Cardiac septum (tissue), 1 donor: ENCODE measurements at places on chromosomes 16 and 17. TPM values are rescaled to one million over a fixed set of nuclear protein-coding genes. Genes with fewer than 3 reads are reported as not detected.

DNA sequence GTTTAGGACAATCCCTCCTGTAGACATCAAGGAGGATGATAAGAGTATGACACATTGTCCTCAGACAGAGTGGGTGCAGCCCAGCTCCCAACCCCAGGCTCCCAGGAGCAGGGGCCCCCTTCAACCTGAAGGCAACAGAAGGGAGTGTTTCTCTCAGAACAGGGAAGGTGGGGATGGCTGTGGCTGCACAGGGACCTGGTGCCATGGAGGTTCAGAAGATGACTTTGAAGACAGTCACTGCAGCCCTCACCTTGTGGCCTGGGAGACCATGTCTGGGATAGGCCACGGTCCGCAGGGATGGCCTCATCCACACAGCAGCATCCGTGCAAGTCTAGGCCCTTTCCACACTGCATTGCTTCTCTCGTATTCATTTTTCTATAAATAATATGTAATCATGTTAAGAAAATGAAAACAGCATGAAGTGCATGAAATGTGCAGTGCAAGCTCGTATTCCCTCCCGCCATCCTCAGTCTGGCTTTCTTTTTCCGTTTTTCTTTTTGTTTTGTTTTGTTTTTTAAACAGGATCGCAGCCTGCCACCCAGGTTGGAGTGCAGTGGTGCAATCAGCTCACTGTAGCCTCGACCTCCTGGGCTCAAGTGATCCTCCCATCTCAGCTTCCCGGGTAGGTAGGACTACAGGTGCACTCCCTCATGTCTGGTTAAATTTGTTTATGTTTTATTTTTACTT, 71.1 kb downstream of the METRNL start:
- peak; percentile 4 for DNase-seq

GRCh38 chr17:35890774-35891155, 10.6 kb upstream of the CCL5 start:
- no peak for DNase-seq

DNA sequence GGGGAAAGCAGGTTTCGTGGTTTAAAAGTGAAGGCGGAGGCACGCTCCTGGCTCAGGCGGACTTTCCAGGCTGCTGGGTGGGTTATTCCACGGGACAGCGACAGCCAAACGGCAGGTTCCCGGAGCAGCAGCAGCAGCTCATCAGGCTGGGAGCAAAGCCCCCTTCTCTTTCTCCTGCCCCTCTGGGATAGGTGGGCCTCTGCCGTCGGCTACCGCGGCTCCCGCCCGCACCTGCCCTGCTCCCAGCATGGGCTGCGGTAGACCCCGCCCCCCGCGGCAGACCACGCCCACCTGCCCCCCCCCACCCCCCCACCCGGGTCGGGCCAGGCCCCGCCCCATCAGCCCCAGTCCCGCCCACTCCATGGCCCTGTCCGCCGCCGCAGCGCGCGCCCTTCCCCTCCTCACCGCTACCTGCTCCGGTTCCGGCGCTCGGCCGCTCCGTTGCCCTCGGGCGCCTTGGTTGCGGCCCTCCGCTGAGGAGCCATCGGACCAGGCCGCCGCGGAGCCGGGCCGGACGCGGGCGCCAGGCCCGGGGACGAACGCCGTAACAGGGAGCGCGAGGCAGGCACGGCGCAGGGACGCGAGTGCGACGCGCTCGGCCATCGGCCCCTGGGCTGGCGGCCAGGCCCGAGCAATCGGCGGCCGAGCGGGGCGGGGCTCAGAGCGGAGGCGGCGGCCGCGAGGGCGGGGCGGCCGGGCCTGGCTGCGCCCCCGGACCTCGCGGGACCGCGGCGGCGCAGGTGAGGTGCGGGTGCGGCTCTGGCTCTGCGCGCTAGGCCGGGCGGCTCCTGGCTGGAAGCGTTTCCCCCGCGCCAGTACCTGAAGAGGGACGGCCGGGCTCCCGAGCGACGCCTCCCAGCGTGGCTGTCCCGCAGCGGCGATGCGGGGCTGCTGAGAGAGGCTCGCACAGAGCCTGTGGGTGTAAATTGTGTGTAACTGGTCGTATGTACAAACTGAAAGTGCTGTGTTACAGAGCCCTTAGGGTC, at the start of the genes HEXD and OGFOD3:
TSS of gene HEXD (plus strand) at position 347 of the 986 bp plus-strand sequence. CDS start 1,453 bp downstream, outside the sequence.
TSS of gene OGFOD3 (minus strand) at position 586 of the 986 bp plus-strand sequence. CDS start at position 485, 101 bp downstream.
- peak; percentile 90 for DNase-seq

DNA sequence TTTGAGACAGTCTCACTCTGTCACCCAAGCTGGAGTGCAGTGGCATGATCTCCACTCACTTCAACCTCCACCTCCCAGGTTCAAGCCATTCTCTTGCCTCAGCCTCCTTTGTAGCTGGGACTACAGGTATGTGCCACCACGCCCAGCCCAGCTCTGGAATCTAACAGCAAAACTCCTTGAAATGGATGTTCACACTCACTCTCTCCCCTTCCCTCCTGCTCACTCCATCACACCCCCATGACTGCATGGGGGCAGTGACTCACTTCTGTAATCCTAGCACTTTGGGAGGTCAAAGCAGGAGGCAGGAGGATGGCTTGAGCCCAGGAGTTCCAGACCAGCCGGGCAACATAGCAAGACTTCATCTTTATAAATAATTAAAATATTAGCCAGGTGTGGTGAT, 11.1 kb upstream of the TFAP4 start:
- DNase-seq: no peak

- DNase-seq: no peak
Measured at GRCh38 chr17:2453325-2453724, 52.5 kb upstream of the MNT start.

GRCh38 chr16:84141143-84141670, 3.8 kb downstream of the HSDL1 start:
- DNase-seq: no peak

- no peak for DNase-seq
Measured at GRCh38 chr17:18159551-18160120, 24.0 kb upstream of the ALKBH5 start.

- no peak for DNase-seq
Measured at GRCh38 chr17:17832032-17832363, 4.8 kb downstream of the SREBF1 start.

DNA sequence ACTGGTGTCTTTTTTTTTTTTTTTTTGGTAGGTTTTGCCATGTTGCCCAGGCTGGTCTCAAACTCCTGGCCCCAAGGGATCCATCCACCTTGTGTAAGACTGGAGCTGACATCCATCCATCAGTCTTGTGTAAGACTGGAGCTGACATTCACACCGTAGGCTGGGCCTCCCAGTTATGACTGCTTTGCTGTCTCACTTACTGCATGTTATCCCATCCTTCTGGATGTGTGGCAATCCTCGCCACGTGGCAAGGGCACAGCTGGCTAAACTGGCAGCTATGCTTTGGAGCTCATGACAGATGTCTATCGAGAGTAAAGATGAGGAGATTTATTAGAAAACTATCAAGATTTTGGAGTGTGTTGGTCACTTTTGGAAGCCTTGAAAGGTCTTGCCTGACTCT, 115.1 kb downstream of the ABCA8 start:
- DNase-seq: no peak

- DNase-seq: no peak
Measured at GRCh38 chr16:9322769-9323168, 231.3 kb downstream of the HAPSTR1 start.

DNA sequence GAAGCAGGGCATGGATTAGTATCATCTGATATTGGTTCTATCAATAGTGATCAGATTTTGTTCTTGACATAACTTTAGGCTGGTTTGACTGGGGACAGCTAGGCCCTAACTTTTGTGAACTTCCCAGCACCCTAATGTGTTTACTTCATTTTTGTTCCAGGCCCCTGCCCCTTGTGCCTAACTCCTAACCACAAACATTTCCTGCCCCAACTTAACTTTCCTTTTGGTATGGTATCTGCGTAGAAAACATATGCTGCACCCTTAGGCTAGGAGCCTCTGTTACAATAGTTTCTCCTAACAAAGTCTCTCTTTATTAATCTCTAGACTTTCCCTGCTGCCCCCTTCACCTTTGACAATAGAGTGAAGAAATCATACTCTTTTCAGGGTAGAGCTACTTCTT, 2.5 kb downstream of the ADPRM start:
- DNase-seq: no peak

- DNase-seq: no peak
Measured at GRCh38 chr17:79269620-79270019, 195.0 kb downstream of the ENGASE start.

DNA sequence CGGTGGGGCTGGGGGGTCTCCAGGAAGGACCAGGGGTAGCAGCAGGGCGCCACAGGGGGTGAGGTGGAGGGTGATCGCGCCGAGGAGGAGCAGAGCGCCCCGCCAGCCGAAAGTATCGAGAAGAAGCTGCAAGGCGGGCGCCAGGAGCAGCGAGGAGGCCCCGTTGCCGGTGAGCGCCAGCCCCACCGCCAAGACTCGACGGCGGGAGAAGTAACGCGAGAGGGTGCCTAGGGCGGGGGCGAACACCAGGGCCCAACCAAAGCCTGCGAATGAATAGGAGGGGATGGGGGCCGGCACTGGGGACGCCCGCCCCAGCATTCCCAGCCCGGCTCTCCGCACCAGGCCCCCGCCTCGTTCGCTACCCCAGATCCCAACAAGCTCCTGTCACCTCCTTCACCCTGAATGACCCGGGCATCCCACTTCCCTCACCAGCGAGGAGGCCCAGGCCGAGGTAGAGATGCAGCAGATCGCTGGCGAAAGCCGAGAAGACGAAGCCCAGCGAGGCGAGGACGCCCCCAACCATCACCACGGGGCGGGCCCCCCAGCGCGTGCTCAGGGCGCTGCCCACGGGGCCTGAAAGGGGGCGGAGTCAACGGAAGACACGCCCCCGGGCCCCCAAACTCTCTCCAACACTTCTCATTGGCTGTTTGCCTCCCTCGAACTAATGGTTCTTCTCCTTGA, 1.3 kb downstream of the SLC16A11 start:
- DNase-seq: no peak

DNA sequence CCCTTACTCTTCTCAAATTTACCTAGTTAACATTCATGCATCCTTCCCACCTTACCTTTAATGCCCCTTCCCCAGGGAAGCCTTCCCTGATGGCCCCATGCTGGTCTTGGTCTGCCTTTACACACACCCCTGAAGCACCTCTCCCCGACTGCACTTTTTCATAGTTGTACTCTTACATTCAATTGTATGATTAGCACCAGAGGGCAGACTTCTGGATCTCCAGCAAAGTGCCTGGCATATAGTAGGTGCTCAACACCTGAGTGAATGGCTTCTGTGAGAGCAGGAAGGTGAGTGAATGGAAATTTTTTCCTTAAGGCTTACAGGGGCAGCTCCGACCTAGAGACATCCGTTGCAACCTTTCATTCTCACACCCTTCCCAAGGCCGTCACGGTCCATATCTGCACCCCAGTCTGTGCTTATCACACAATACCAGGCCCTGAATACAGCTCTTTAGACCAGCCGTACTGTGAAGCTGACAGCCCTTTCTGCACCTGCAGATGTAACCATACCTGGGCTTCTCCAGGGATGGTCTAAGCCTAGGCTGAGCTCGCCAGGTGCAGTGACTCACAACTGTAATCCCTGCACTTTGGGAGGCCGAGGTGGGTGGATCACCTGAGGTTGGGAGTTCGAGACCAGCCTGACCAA, 4.4 kb downstream of the PGAP3 start:
- DNase-seq: no peak

DNA sequence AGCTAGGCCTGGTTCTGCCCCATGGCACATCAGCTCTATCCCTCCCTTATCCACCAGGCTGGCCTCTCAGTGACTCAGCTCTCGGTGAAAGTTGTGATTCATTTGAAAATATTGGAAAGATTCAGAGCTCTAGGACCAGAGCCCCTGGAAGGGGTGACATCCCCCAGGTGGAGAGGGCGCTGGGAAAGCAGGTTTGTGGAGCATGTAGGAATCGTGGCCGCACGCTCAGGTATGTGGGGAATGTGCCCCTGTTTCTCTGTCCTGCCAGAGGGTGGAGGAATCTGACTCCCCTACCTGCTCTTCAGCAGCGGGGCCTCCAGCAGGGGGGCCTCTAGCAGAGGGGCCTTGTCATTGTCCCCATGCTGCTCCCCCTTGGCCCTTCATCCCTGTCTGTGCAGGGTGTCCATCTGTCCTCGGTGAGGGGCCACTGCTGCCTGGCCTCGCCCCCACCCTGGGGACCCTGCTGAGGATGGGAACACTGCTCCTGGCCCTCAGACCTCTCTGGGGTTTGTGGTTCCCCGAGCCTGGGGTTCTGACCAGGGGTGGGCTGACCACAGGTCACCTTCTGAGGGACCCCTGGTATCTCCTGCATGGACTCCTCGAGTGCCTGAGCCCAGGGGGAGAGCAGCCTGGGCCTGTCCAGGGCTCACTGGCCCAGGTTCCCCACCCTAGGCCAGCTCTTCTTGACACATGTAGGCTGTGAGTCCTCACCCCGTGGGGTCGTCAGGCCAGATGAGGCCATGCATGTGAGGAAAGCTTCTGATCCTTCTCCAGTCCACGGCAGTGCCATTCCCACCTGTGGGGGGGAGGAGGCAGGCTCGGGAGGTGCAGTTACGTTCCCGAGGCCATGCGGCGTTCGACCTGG, 47.5 kb downstream of the NT5M start:
- DNase-seq: peak; percentile 68

DNA sequence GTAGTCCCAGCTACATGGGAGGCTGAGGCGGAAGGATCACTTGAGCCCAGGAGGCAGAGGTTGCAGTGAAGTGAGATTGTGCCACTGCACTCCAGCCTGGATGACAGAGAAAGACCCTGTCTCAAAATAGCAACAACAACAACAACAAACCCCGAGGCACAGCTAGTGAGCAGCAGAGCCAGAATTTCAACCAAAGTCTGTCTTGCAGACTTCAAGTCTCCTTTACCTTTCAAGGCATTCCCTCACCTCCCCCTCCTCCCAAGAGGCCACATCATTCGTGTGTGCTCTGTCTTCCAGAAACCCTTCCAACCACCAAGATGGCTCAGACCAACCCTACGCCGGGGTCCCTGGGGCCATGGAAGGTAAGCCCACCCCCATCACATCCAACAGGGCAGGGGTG, 2.2 kb downstream of the CRYBA1 start:
- DNase-seq: no peak

- no peak for DNase-seq
Measured at GRCh38 chr17:50219939-50220465, 18.6 kb upstream of the COL1A1 start.

- no peak for DNase-seq
Measured at GRCh38 chr16:23119570-23119969, 29.7 kb downstream of the USP31 start.

DNA sequence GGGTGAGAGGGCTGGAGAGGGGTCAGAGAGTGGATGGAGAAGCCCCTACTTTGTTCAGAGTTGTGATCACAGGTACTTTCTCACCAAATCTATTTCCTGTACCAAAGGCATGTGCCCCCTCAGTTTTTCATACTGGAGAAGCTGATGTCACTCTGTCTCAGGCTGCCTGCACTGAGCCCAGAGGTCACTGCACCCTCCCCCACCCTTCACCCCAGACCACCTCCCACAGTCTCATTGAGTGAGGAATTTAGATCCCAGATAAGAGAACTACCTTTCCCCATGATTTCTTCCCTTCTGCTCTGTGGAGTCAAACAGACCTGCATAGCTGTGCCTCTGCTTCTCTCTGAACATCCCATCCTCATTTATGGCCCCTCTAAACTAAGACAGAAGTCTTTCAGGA, 140.0 kb upstream of the IRX6 start:
- no peak for DNase-seq

Gene BICDL2
- total RNA-seq: not detected

Gene CDK10
- 32.9 TPM for total RNA-seq

Gene TBC1D3E
- not detected for total RNA-seq

Gene SYT17
- 0.81 TPM for total RNA-seq

Gene HBA2
- total RNA-seq: 487 TPM

Gene ITGAL
- 2.9 TPM for total RNA-seq

Gene TEKT5
- total RNA-seq: 0.22 TPM

Gene WNT3
- 0.89 TPM for total RNA-seq

Gene CCL8
- total RNA-seq: 1.9 TPM

Gene SLC47A2
- not detected for total RNA-seq
